ENCODE measurements at places on chromosomes 7 and 10. TPM values are rescaled to one million over a fixed set of nuclear protein-coding genes. Genes with fewer than 3 reads are reported as not detected.

CNNM1 gene
- 1.1 TPM for total RNA-seq

DNA sequence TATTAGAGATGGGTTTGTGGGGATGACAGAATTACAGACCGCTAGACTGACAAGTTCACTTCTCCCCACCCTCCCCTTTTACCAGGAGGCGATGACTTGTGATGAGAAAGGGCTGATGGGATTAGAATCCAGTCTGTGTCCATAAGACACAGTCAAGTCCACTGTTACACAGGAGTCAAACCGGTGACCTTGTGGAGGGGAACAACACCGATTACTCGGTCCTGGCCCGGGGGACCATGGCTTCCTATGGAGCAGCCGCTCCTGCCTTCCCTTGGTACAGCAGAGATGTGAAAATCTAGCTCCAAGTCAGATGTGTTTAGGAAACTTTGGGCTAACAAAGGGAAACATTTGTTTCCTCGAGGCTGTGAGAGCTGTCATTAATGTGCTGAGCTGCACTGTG is 105.5 kb downstream of the ACTR3B start:
- H3K4me1 ChIP-seq = no peaks in the 10 kb centered on the region
- no peaks in the 10 kb centered on the region for H3K27me3 ChIP-seq
- no peak for DNase-seq
- H3K36me3 ChIP-seq = peaks cover 4% of the 10 kb centered on the region
- no peak overlapping the region for H3K4me3 ChIP-seq

DNA sequence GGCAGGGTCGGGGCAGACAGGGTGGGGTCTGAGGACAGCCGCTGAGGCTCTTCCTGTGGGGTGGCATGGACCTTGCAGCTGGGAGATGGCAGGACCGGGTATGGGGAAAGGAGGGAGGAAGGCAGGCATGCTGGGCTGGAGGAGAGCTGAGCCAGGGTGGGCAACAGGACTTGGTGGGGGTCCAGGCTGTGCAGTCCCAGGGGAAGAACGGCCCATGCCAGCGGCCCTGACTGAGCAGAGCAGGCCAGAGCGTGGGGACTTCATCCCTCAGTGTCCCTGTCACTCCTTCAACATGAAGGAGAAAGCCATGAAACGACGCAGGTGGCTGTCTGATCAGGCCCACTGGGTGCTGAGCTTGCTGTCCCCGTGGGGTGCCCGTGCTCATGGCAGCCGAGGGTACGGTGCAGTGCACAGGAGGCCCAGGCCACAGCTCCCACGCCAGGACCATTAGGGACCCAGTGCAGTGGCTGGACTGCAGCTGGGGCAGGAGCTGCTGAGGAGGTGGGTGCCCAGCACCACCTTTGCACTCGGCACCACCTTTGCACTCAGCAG is 519.6 kb downstream of the PTPRN2 start:
- peaks cover 6% of the 10 kb centered on the region for H3K27me3 ChIP-seq
- H3K4me3 ChIP-seq = no peak overlapping the region
- no peak overlapping the region for H3K27ac ChIP-seq
- no peaks in the 10 kb centered on the region for H3K4me1 ChIP-seq
- peaks cover 43% of the 10 kb centered on the region for H3K36me3 ChIP-seq
- no peak for DNase-seq

HECW1 gene
- total RNA-seq = 5.4 TPM

DNA sequence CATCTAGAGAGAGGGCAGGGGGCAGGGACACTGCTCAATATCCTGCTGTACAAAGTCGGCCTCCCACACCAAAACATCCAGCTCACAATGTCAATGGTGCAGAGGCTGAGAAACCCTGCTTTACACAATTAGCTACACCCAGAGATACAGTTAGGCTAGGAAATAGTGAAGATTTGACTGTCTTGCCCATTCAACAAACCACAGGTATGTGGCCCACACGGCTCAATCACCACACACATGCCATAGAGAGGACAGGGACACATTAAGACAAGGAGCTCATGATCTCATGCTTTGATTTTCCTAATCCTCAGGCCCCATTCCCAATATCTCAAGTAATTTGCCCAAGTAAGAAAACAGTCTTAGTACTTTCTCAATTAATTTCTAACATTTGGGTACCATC is 110.4 kb downstream of the OSBPL3 start:
- peaks cover 11% of the 10 kb centered on the region for H3K36me3 ChIP-seq
- no peak for DNase-seq
- H3K4me1 ChIP-seq = peaks cover 26% of the 10 kb centered on the region
- H3K4me3 ChIP-seq = no peak overlapping the region
- no peak overlapping the region for H3K27ac ChIP-seq
- no peaks in the 10 kb centered on the region for H3K27me3 ChIP-seq
